ENCODE measurements at places on chromosomes 11 and 22. TPM values are rescaled to one million over a fixed set of nuclear protein-coding genes. Genes with fewer than 3 reads are reported as not detected.

- peak overlapping the region; percentile 54 for H3K4me3 ChIP-seq
- no peak overlapping the region for H3K27ac ChIP-seq
- no peak for DNase-seq
- no peaks in the 10 kb centered on the region for H3K27me3 ChIP-seq
- H3K36me3 ChIP-seq: no peaks in the 10 kb centered on the region
- peaks cover 11% of the 10 kb centered on the region for H3K4me1 ChIP-seq
Measured at GRCh38 chr11:77039491-77040400, 5.5 kb downstream of the B3GNT6 start.

DNA sequence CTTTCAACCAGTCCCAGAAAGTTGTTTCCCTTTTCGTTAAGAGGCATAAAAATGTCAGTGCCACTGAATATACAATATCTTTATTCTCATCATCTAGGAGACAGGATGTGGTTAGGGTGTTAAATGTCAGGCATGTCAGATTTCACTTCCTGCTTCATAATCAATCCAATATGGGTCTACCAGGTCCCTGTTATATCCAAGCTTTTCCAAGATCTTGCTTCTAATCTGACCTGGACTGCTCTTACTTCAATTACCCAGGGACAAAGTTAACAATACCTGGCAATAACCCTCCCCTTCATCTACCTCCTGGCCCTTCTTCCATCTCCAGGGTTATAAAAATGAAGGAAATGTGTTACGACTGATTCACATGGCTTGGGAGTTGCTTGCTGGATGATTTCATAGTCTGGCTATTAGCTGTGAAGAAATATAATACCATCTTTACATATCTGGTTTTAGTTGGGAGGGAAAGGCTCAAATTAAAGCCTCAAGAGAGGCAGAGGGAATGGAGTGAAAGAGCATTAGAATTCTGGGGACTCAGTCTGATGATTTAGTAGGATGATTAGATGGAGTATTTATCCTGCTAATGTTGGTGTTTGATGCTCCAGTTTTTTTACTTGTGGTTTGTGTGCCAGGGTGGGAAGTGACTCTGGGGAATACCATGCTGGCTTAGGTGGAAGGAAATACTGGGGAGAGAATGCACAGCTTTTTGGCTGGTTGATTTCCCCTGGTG, 534.3 kb downstream of the ETS1 start:
- H3K4me3 ChIP-seq: no peak overlapping the region
- DNase-seq: no peak
- H3K36me3 ChIP-seq: no peaks in the 10 kb centered on the region
- no peaks in the 10 kb centered on the region for H3K27me3 ChIP-seq

GRCh38 chr11:14852571-14853177, 39.4 kb downstream of the CYP2R1 start:
- H3K27me3 ChIP-seq: no peaks in the 10 kb centered on the region
- no peaks in the 10 kb centered on the region for H3K36me3 ChIP-seq
- H3K4me3 ChIP-seq: no peak overlapping the region
- no peaks in the 10 kb centered on the region for H3K4me1 ChIP-seq
- H3K27ac ChIP-seq: no peak overlapping the region

The TMEM86A gene
- 26.8 TPM for total RNA-seq

The PNPLA3 gene
- total RNA-seq: not detected

The VSIG2 gene
- total RNA-seq: 0.74 TPM

DNA sequence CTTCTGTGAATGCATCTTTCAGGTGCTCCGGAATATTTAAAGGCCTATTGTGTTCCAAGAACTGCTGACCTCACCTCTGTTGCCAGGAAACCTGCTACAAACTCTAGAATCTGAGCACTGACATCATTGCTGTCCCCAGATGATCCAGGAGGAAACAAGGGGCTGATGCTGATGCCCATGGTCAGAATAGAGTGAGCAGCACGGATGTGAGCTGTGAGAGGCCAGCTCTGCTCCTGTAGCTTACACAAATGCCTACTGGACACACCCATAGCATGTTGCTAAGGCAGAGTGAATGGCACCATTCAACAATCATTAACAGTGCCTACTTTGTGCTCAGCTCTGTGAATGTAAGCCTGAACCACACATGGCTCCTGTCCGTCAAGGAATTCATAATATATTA, 276.7 kb upstream of the API5 start:
- no peaks in the 10 kb centered on the region for H3K27me3 ChIP-seq
- H3K4me3 ChIP-seq: no peak overlapping the region
- H3K27ac ChIP-seq: no peak overlapping the region
- H3K4me1 ChIP-seq: no peaks in the 10 kb centered on the region

GRCh38 chr22:29690476-29690875, 29.3 kb upstream of the CABP7 start:
- no peaks in the 10 kb centered on the region for H3K36me3 ChIP-seq
- no peak overlapping the region for H3K4me3 ChIP-seq
- H3K27ac ChIP-seq: no peak overlapping the region

The CDHR5 gene
- not detected for total RNA-seq

GRCh38 chr22:17769716-17770082, 4.6 kb downstream of the BID start:
- peaks cover 21% of the 10 kb centered on the region for H3K4me1 ChIP-seq
- no peaks in the 10 kb centered on the region for H3K27me3 ChIP-seq
- H3K36me3 ChIP-seq: no peaks in the 10 kb centered on the region
- DNase-seq: no peak
- no peak overlapping the region for H3K27ac ChIP-seq

- H3K4me1 ChIP-seq: no peaks in the 10 kb centered on the region
- H3K4me3 ChIP-seq: no peak overlapping the region
- H3K36me3 ChIP-seq: no peaks in the 10 kb centered on the region
Measured at GRCh38 chr11:8822469-8822868, 88.5 kb upstream of the AKIP1 start.

DNA sequence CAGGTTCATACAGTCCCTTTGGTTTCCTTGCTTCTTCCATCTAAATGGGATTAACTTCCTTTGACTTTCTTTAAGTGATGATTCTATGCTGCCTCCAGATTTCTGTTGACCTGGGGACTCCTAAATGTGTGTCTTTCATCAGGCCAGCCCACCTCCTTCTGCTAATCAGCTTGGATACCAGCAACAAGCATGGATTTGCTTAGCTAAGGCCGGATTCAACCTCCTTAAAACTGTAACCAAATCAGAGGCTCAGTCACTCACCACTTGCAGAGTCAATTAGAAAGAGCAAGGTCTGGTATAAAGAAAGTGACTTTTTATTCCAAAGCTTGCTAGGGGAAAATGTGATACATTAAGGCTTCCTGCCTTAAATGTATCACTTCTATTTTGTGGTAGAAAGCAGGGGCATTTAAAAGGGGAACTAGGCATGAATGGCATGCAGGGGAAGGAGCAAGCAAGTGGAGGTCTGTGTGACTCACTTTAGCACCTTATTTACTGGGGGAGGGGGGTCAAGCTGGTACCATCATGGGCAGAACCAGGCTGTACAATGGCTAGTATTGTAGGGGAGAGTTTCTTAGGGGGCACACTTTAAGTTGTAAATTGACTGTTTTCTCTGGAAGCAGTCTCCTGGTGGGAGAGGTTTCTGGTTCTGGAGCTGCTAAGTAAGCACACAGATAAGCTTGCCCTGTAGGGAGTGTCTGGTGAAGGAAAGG, 239.0 kb upstream of the PDGFD start:
- H3K27me3 ChIP-seq: no peaks in the 10 kb centered on the region
- no peaks in the 10 kb centered on the region for H3K36me3 ChIP-seq
- no peak overlapping the region for H3K27ac ChIP-seq
- no peaks in the 10 kb centered on the region for H3K4me1 ChIP-seq
- H3K4me3 ChIP-seq: no peak overlapping the region

DNA sequence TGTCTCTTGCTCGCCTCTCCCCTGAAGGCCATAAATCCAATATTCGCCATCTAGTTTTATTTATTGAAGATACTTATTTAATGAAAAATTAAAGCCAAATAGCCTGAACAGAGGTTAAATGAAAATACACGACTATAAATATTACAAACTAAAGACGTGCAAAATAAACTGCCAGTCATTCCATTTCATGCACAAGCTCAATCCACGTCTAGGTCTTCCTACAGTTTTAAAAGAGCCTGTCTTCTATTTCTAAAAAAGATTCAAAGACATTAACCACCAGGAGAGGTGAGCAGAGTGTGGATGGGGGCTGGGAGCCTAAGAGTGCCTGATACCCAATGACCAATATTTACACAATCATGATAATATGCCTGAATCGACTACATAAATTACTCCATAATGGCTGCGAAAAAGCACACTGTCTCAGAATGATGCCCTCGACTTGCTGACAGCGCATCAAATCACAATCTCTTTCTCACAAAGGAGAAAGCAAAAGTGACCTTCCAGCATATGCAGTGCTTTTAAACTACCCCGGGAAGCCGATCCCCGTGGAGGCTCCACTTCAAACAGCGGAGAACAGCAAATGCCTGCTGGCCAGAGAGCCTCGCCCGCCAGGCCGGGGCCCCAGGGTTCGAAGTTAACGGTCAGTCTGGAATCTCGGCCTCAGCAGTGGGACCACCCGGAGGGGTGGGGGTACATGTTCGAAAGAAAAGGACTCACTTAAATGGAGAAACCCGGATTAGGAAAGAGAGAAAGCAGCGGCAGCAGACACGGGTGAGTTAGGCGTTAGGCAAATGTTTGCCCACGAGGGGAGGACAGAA, 1.7 kb downstream of the FCHSD2 start:
- DNase-seq: no peak
- H3K27ac ChIP-seq: peak overlapping the region; percentile 97
- H3K4me1 ChIP-seq: peaks cover 24% of the 10 kb centered on the region
- H3K4me3 ChIP-seq: peak overlapping the region; percentile 79

DNA sequence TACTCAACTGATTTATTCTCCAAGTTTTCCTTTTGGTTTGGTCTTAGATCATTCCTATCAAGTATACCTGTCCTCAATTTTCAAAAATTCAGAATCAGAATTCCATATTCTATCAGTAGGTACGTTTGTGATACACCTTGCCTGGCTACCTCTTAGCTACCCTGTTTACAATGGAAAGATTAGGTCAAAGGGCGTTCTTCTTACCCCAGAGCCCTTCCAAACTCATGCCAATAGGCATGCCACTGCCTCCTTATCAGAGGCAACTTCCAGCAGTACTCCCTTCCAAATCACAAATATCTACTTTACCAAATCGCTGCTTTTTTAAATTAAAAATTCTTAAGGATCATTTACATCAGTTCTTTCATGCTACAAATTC, 1.0 kb downstream of the PATL1 start:
- peak overlapping the region; percentile 85 for H3K4me3 ChIP-seq
- H3K27me3 ChIP-seq: no peaks in the 10 kb centered on the region
- DNase-seq: no peak
- H3K27ac ChIP-seq: peak overlapping the region; percentile 99
- peaks cover 30% of the 10 kb centered on the region for H3K4me1 ChIP-seq
- H3K36me3 ChIP-seq: no peaks in the 10 kb centered on the region

DNA sequence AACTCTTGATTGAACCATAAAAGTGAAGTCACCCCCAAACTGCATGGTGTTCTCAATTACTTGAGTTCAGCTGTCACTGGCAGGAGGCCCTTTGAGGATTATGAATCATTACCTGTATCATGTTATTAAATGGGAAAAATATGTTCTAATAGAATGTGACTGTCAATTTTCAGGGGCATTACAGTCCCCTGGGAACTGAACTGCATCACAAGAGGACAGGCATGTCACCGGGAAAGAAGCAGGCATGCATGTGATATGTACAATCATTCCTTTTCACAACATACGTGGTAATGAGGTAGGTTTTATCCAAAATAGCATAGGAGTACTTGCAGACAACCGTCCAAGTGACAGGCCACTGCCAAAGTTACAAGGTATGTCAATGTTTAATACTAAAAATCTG, 165.8 kb downstream of the MAML2 start:
- H3K27me3 ChIP-seq: no peaks in the 10 kb centered on the region
- DNase-seq: no peak
- no peak overlapping the region for H3K4me3 ChIP-seq
- peaks cover 21% of the 10 kb centered on the region for H3K4me1 ChIP-seq
- no peak overlapping the region for H3K27ac ChIP-seq

The SLC5A1 gene
- total RNA-seq: 5.6 TPM

The TMPRSS13 gene
- total RNA-seq: 9.6 TPM

The SLC1A2 gene
- total RNA-seq: 4.7 TPM

DNA sequence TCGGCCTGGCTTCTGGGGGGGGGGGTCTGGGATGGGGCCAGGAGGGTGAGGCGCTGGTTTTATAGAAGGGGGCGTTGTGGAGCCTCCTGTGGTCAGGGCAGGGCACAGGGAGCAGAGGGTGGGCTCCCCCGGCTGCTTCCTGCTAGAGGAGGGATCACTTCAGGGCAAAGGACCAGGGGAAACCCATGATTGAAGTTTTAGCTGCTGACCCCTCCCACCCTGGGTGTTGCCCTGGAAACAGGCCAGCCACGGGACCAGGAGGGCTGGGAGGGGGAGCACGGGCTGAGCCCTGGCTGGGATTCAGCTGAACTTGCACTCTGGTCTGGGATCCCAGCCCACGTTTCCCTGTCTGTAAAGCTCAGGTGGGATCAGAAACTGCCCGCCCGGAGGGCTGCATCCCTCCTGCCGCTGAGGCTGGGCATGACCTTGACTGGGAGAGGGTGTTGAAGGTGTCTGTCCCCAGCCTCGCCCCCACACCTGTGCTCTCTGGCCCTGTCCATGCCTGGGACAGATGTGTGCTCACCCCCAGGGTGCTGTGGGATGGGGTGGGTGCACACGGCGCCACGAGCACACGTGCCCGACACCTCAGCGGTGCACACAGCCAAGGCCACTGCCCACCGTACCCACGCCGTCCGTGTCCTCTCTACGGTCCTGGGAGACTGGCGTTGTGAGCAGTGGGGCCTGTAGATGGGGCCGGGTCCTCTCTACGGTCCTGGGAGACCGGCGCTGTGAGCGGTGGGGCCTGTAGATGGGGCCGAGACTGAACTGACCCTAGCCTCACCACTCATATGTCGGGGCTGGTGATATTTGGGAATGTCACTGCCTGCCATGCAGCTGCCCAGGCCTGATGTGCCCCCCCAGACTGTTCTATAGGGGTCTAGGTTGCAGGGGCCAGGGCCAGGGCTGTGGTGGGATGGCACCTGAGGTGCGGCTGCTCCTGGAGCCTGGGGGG, 2.3 kb downstream of the TSPAN4 start:
- H3K27ac ChIP-seq: peak overlapping the region; percentile 86
- no peaks in the 10 kb centered on the region for H3K36me3 ChIP-seq
- H3K4me3 ChIP-seq: peak overlapping the region; percentile 82
- no peaks in the 10 kb centered on the region for H3K27me3 ChIP-seq
- peaks cover 86% of the 10 kb centered on the region for H3K4me1 ChIP-seq

- peaks cover 4% of the 10 kb centered on the region for H3K4me1 ChIP-seq
- no peaks in the 10 kb centered on the region for H3K36me3 ChIP-seq
- no peak for DNase-seq
Measured at GRCh38 chr11:3022300-3022967, 30.3 kb upstream of the NAP1L4 start.

Data from vagina (tissue), 2 donors.